ENCODE measurements at places on chromosomes 3 and 15.

DNA sequence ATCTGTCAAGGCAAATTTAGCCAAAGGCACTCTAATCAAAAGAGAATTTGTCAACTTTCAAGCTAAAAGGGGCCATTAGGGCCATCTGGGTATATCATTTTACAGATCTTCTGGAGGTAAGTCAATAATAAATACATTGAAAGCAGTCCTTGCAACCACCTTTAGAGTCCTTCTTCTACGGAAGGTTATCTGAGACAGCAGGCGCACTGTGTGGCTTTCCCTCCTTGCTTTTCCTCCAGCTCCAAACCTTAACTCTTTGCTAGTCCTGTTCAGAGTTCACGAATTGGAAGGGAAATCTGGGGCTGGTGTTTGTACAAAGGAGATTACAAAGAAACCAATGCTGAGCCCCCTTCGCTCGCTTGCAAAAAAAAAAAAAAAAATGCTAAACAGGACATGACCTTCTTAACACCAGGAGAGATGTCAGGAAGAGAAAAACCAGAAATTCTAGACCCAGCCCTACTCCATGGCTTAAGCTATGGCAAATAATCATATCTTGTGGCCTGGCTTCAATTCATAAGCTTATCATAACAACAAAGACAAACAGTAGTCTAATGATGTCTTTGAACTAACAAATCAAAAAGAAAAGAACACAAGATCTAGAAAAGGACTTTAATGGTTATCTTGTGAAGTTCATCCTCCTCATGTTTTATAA lies 215.7 kb downstream of the STT3B start:
- no peak for DNase-seq

- no peak for DNase-seq
Observed at GRCh38 chr3:7576071-7576470, 715.2 kb downstream of the GRM7 start.

DNA sequence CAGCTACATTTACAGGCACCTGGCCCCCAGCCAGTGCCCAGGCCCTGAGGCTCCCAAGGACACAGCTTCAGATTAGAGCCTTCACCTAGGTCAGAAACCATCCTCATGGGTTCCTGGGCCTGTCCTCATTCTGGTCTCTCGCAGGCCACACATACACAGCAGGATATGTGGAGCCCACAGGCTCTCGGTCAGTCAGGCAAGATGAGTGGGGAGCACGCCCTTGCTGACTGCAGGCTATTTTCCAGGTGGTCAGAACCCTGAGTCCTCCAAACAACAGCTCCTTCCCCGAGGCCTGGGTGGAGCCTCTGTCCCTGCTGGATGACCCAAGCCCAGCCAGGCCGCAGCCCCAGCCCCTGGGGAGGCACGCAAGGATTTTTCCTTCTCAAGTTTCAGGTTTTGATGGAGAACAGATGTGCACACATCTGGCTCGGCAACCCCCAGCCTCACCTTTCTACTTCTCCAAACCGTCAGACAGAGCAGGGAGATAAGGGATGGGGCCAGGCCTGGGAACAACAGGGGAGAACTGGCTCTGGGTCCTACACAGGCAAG lies 1.6 kb downstream of the STRA6 start:
- DNase-seq, result no peak

GRCh38 chr3:40299721-40300335 lies 9.7 kb upstream of the EIF1B start:
- DNase-seq, result no peak

DNA sequence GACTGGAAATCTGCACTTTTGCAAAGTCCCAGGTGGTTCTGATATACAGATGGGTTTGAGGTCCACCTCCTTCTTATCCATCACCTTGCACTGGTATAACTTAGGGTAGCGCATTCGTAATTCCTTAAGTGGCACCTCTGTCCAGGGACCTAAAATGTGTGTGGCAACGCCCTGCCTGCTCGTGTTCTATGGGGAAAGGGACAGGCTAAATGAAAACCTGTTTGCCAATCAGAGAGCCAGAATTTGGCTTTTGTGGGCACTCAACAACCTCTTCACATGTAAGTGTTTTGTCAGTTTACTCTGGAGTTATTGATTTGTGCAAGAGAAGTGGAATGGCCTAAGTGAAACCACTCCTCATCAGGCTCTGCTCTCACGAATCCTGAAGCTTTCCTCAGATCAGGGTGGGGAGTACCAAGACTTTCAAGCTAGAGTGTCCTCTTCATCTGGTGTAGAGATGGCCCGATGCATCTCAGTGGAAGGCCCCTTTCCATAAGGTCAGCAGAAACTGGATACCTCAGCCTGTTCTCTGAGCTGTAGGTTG lies 138.3 kb downstream of the ALDH1A2 start:
- no peak for DNase-seq

DNA sequence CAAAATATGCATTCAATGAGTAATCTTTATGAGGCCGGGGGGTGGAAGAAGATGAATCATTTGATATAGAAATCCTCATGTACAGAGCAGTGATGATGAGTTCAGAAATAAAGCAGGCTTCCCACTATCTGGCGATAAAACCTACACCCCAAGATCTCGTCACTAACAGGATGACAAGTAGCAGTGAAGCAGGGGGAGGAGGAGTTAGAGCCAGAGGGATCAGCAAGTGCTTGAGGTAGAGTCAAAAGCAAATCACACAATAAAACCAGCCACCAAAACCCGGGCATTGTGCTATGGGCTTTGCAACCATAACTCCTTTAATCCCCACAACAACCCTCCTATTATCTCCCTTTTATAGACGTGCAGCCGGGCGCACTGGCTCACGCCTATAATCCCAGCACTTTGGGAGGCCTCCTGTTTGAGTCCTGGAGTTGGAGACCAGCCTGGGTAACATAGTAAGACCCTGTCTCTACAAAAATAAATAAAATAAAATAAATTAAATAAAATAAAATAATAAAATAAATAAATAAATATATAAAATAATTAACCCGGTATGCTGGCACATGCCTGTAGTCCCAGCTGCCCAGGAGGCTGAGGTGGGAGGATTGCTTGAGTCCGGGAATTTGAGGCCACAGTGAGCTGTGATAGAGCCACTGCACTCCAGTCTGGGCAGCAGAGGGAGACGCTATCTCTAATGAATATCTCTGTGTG lies 53.0 kb downstream of the STARD5 start:
- DNase-seq, result no peak

- no peak for DNase-seq
Observed at GRCh38 chr15:92733934-92734521, 78.5 kb upstream of the FAM174B start.

GRCh38 chr15:96247621-96248305 lies 82.7 kb upstream of the NR2F2 start:
- DNase-seq, result no peak

DNA sequence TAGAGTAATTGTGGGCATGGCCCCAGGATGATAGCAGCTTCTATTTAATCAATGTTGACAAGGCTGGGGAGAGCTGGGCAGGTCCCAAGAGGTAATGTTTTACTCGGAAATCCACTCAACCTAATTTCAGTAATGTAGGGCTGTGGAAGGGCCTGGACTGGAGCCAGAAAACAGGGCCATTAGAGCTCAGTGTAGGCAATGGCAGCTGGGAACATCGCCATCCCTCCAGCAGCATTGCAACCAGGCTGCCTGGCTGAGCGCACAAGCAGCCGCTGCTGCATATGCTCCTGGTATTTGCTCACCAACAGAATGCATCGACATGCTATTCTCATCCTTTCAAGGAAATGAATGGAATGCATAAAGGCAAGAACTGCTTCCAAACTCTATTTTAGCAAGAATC lies 90.0 kb downstream of the GAP43 start:
- DNase-seq, result peak; percentile 1

- DNase-seq, result no peak
Observed at GRCh38 chr3:14783480-14784086, 35.2 kb upstream of the FGD5 start.

DNA sequence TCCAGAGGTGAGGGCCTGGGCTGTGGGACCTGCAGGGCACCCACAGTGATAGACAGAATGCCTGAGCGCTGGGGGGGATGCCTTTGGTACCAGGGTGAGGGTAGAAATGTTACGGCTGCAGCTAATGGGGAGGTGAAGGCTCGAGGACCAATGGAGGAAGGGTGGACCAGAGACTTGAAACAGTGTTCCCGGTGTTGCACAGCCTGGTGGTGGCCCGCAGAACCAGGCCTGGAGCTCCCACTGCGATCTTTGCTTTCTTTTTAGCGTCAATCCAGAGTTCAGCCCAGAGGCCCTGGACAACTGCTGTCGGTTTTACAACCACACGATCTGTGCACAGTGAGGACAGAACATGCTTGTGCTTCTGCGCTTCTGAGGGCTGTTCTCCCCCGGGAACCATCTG lies 36.8 kb upstream of the PDE8A start:
- no peak for DNase-seq

GRCh38 chr15:51647128-51647562 lies 24.6 kb upstream of the DMXL2 start:
- DNase-seq, result no peak

DNA sequence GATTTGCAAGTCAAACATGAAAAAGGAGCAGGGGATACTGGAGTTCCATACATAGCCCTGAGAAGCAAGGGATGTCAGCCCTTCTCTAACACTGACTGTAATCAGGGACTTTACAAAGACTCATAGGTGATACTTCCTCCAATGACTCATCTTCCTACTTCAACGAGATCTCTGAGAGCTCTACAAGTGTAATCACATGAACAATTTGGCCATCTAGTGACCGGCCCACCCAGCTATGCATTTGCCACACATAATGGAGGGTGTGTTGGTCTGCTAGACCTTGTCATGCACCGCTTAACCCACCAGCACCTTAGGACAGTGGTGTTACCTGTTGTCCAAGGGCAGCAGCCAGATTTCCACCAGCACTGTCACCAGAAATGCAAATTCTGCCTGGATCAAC lies 75.3 kb downstream of the NCEH1 start:
- DNase-seq, result no peak

GRCh38 chr3:48431224-48432029 lies 1.5 kb upstream of the PLXNB1 start:
- DNase-seq, result no peak

GRCh38 chr15:60039316-60039715 lies 35.2 kb downstream of the FOXB1 start:
- DNase-seq, result no peak

GRCh38 chr3:354432-354831 lies 157.9 kb downstream of the CHL1 start:
- no peak for DNase-seq

DNA sequence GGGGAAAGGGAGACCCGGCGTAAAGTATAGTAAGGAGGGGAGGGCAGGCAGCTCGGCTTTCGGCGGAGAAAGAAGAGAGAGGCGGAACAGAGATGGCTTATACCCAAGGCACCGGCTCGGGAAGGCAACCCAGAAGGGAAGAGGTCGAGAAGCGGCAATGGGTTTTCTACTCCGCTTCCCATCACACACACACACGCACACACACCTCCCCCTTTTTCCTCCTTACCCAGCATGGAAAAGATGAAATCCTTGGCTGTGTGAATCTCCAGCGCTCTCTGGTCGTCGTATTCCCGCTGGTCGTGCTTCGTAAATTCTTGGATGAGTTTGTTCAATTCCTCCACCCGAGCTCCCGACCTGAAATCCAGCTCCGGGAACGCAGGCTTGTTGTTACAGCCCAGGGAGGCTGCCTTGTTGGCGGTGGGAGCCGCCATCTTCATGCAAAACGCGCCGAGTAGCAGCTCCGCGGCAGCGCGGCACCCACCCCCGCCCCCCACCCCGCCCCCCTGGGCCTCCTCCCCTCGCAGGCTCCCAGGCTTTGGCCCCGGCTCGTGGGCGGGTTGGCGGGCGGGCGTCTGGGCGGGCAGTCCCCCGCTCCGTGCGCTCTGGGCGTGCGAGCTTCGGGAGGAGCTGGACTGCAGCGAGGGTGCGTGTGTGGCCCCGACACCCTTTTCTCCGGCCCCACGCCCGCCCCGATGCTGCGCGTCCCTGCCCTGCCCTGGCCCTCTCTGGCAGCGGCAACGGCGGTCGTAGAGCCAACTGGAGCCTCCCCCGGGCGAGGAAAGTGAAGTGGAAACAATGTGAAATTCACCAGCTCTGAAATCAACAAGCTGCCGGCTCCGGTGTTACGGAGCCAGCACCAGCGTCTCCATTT lies at the start of gene MB21D2:
Gene MB21D2 (minus strand): TSS at position 453 of the 871 bp plus-strand sequence. CDS start 16 bp downstream, at position 437.
- peak; percentile 82 for DNase-seq

DNA sequence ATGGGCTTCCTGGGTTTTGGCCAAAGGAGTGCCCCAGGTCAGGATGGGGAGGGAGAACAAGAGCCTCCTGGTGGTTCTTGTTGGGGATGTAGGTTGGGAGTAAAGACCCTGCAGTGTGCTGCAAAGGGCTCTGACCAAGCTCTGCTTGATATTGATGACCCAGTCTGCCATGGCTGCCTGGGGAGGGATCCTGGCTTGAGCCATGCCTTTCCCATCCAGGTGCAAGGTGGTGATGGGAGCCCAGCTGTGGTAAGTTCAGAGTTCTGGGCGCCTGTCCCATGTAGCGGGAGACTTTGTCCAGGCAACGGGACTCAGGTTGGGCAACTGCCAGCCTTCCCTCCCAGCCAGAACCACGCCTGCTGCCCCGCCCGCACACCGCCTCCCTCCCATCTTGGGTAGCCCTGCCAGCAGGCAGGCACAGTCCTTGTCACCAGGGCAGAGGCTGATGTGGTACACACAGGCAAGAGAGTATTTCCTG lies 2.6 kb downstream of the GNAI2 start:
- peak; percentile 33 for DNase-seq

DNA sequence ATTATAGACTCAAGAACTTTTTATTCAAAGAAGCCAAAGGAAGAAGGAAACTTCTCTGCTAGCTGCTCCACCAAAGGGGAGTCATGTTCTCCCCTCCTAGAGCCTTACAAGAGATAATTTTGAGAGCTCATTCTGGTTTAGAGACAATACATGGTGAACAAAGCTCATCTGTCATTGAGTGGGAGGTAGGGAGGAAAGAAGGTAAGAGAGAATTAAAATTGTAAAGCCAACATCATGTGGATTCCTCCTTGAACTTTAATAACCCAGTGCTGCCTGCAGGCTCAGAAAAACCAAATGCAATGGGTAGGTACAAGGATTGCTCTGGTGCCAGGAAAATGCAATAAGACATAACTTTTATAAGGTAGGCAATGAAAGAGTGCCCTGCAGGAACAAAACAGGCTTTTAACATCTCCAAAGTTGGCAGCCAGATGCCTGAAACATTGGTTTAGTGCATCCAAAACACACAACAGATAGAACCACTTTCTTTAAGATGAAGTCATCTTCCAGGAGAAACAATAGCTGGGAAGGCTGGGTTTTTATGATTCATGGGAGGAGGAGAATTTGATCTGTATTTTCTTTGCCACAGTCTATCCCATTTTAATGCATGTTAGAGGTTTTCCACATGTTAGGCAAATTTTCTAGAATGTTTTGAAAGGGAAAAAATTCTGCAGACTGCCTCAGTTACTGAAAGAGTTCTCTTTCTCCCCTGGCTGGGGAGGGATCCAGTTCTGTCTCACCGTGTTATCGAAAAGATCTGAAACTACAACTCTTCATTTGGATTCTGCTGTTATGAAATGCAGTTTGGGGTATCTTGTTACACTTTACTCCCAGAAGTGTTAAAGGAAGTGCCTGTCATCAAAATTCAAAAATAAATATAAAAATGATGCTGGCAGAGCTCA lies 11.3 kb upstream of the ARHGEF3 start:
- DNase-seq, result no peak

GRCh38 chr3:62551556-62551955 lies 178.2 kb upstream of the FEZF2 start:
- DNase-seq, result no peak

- no peak for DNase-seq
Observed at GRCh38 chr3:11603628-11604027, 40.1 kb downstream of the VGLL4 start.

GRCh38 chr3:188825901-188826300 lies 345.9 kb upstream of the TPRG1 start:
- no peak for DNase-seq

Measured in hypothalamus (tissue), 51 donors.